ENCODE measurements at places on chromosomes 6 and 20. TPM values are rescaled to one million over a fixed set of nuclear protein-coding genes. Genes with fewer than 3 reads are reported as not detected.
A peak's percentile ranks its signal among the peaks of the same experiment; 100 is the strongest.

DNA sequence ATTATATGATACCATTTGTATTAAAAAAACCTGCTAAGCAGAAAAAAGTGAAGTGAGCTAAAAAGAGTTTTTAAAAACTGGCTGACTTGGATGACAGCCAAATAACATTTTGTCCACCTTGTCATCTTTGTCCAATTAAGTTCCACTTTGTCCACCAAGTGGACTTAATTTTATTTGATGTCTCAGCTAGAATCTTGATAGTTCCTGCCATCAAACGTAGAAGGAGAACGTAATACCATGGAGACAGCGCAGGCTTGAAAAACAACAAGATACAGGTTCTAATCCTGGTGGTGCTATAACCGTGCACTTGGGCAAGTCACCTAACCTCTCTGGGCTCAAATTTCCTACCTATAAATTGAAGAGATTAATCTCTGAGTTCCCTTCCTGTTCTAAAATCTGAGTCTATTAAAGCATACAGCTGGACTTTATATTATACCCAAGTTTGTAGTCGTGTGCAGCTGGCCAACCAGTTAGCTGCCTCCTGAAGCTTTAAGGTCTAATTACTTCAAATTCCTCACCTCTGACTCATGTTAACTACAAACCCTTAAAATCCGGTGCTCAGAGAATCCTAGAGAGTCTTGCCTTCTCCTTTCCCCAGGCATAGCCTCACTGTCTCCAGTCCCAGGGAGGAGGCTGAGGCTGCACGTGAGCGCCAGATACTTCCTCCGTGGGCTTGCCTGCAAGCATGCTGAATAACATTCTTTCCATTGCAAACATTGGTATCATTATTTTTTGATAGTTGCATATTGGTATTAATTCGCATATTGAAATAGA, 16.8 kb downstream of the TMEM244 start:
- no peak for DNase-seq

GRCh38 chr20:34396408-34396807, 33.3 kb downstream of the ITCH start:
- no peak for DNase-seq

DNA sequence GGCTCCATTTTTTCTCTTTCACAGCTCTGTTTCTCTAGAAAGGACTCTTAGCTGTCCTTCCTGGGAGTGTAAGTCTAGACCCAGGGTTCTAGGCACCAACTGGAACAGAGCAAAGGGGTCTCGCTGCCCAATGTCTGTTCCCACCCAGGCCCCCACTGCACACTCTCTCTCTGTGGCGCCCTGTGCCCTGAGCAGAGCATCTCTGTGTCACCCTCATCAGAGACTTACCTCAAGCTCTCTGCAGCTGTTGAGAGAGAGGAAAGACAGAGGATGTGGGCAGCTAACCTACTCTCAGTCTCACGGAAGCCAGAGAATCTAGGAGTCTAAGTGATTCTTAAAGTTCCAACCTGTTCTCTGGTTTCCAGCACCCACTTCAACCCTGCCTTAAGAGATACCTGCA, 9.5 kb downstream of the NCR2 start:
- peak; percentile 84 for DNase-seq

The PRRT1 gene
- total RNA-seq: 0.28 TPM

The KIFC1 gene
- total RNA-seq: 187 TPM

The POU5F1 gene
- total RNA-seq: not detected

The HLA-DRB5 gene
- total RNA-seq: 2.9 TPM

DNA sequence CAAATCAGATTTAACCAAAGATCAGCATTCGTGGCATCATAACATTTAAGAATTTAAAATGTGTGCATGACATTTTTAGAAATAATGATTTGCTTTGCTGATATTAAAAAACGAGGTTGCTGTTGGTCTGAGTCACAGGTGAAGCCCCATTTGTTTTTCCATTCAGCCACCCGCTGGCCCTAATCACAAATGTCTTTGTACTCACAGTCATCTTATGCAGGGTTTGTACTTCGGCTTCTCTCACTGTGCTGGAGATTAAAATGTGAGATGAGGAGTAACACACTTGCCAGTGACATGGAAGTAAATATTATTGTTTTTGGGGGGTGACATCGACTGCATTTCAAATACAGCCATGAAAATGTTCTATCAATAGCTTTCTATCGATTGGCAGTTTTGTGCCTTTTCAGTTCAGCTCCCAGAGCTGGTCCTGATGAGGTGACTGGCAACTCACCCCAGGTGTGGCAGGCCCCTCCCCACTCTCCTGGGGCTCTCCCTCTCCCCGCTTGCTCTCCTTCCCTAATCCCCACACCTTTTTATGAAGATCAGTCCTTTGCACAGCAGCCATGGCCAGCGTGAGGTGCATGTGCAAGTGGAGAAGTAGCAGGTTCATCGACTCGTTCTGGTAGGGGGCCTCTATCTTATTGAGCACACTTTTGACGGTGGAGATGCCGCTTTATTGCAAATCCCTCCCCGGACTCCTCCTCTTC, 58.8 kb upstream of the FUCA2 start:
- no peak for DNase-seq

The LAMA2 gene
- not detected for total RNA-seq

- no peak for DNase-seq
These were observed 117.9 kb upstream of the AKAP12 start for GRCh38 chr6:151121900-151122299.

GRCh38 chr20:37342231-37343177, 3.4 kb upstream of the SRC start:
- DNase-seq: no peak

GRCh38 chr6:67608099-67608749, 1026.9 kb upstream of the ADGRB3 start:
- DNase-seq: no peak

DNA sequence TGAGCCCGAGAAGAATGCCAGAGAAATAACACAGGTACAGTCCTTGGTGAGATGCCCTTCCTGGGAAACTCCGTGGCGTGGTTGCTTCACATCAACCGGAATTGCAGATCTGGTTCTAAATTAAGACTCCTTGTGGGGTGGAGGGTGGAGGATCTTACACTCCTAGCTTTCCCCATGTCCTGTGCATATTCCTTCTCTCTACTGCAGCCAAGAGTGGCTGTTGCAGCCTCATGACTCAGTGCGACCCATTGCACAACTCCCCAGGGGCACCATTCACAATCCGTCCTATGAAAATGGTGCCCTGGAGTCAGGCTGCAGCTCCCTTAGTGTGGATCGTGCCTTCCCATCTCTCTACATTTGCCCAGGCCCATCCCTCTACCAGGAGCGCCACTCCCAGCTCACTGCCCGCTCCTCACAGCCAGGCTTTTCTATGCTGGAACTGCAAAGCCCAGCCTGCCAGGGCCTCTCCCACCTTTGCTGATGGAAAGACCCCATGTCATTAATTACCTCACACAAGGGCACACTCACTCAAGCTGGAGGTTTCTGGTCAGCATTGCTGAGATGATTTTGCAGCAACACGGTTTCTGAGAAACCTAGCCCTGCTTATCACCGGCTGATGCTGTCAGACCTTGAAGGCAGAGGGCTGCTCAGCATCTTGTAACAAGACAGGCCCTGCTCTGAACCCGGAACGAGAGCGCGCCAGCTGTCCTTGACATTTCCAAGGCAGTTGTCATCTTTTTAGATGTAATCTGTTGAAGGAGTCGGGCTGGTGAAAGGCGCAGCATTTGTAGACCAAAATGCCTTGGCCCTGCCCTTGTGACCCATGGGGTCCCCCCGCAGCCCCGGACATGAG, 39.7 kb downstream of the SIRPA start:
- no peak for DNase-seq

DNA sequence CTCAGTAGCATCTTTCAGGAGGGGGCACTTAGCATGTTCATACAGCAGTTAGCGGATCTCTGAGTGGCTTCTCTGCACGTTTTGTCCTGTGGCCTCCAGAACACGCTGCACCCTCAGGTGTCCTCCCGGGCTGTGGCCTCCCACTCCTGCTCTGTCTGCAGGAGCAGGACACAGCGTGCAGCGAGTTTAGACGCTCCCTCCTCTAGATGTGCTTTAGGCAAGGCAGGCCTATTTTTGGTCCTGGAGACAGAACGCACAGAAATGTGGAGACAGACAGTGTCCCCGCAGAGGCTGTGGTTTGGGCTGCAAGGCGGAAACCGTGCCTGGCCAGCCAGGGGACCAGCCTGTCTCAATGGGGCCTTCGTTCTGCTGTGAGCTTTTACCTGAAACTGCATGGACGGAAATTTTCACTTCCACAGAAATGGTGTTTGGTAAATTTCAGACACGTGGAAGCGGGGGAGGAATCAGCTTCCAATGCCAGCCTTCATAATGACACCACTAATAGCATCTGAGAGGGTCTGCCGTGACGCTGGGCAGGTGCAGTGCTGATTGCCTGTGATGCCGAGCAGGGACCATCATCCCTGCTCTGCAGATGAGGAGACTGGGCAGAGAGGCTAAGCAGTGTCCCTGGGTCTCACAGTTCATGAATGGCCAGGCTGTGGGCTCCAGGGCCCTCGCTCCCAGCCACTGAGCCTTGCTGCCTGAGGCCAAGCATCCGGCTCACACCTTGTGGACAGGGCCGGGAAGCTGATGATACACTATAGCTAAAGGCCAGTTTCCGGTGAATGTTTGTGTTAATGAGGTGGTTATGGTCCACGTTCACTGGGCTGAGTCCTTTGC, 120.9 kb downstream of the SYCP2 start:
- DNase-seq: peak; percentile 34

DNA sequence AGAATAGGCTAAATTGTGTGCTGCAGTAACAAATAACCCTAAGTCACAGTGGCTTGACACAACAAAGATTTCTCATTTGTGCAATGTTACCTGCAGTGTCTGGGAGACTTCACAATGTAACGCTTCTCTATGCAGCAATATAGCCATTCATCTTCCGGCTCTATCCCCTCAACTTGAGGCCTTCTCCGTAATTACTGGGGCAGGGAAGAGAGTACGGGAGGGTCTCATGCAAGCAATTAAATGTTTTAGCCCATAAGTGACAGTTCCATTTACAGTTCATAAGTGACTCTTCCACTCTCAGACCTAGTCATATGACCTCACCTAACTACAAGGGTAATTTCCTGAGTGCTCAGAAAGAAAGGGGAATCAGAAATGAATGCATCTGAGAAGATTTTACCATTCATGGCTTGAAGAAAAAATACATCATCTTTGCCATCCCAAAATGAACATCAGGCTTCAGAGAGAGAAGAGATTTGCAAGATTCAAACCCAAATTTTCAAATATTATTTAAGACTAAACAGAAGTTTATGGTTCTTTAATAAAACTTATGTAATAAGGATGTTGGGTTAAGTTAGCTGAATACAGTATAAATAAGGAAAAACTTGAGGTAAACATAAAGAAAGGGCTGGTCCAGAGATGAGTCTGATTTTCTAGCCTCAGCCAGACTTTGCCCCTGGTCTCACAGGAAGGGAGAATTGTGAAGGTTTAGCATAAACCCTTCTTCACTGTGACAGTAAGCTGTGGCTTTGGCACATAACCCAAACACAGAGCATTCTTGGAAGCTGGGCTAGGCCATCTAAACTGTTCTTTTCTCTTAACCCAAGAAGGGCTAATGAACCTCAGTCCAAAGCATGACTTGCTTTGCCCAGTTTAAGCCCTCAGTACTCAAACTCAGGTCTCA, 13.3 kb downstream of the GPR6 start:
- DNase-seq: no peak

The GRM1 gene
- total RNA-seq: not detected

- DNase-seq: no peak
These were observed 128.8 kb downstream of the QKI start for GRCh38 chr6:163543321-163543720.

DNA sequence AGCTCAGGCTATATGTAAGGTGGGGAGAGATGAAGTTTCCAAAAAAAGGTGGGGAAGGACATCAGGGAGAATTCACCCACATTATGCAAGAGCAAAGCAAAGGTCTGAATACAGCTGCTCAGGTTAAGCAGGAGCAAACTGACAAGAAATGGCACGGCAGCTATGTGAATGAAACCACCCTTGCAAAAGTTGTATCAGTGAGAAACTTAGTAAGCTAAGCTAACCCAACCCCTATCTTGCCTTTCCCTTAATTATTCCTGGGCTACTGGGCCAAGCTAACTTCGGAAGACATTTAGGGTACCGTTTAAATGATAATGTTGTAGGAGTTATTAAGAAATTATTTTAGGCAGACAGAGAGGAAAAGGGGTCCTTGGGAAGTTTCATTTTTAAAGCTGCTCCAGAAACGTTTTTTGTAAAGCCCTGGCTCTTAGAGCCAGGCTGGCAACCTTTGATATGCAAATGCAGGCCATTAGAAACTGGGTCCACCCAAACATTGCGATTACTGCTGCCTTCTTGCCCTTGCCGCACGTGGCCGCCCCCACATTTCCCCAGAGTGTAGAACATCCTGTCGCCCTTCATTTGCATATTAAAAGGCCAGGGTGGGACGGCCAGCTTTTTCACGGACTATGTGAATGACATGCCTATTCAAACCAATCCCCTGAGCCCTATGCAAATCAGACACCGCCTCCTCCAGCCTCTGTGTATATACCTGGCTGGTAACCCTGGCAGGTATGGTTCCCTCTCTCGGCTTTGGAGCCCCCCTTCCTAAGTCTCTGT, 60.5 kb upstream of the SAMD5 start:
- no peak for DNase-seq

The POLH gene
- total RNA-seq: 91.4 TPM

- DNase-seq: peak; percentile 78
These were observed 71.5 kb upstream of the RIPOR2 start for GRCh38 chr6:25007269-25007699.

- DNase-seq: no peak
These were observed 1.9 kb downstream of the RRBP1 start for GRCh38 chr20:17679941-17680835.

The FOXS1 gene
- not detected for total RNA-seq

DNA sequence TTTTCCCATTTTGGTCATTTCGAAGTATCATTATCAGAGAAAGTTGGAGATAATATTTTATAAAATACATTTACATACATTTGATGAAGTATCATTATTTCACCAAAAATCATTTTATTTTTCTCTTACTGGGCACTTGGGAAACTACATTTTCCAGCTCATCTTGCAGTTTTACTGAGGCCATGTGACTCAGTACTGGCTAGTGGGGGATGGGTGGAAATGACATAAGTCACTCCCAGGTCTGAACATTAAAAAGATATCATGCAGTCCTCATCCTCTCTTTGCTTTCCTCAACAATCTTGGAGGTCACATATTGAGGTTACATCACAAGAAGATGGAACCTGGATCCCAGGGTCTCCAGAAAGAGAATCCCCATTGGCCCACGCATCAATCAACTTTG, 84.1 kb downstream of the CD24 start:
- DNase-seq: no peak

GRCh38 chr6:158361961-158362669, 49.9 kb downstream of the TULP4 start:
- no peak for DNase-seq

GRCh38 chr6:11473008-11473740, 64.4 kb upstream of the TMEM170B start:
- DNase-seq: no peak

GRCh38 chr6:157226026-157226625, 97.2 kb downstream of the TMEM242 start:
- no peak for DNase-seq

The BTN1A1 gene
- not detected for total RNA-seq

The ULBP1 gene
- total RNA-seq: 0.82 TPM

DNA sequence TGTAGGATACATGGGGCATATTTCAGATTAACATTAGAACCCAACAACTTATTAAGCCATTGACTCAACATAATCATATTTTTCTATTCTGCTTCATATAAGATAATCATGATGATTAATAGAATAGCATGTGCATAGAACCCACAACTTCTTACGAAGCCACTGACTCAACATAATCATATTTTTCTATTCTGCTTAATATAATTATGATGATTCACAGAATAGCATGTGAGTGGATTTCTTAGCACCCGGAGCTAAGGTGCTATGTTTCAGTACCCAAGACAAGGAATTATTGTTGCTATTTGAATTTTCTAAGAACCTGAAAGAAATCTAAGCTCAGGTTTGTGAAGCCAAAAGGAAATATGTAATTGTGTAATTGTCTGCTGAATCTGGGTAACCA, 96.8 kb downstream of the TENT5A start:
- no peak for DNase-seq
